ENCODE measurements at places on chromosomes 6 and 20.
A peak's percentile ranks its signal among the peaks of the same experiment; 100 is the strongest.

GRCh38 chr6:164417537-164418261 is 891.7 kb downstream of the C6orf118 start:
- DNase-seq, result no peak

DNA sequence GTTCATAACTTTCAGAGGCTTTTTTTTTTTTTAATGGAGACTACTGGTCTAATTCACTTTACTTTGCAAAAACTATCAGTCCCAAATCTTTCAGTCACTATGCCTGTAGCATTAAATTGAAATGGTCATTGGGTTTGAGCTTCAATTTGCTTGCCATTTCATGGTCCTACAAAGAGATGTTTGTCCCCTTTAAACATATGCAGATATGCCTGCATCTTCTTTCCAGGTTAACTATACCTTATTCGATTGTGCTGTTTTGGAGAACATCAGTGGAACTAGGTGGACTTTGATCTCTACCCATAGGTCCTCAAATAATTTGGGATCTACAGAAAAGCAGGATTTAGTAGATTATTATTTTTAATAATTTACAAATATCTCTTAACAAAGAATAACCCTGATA is 4.6 kb downstream of the POU3F2 start:
- DNase-seq, result no peak

GRCh38 chr6:111478749-111479148 is 4.3 kb downstream of the REV3L start:
- no peak for DNase-seq

- peak; percentile 85 for DNase-seq
These were observed 61.9 kb upstream of the TAGAP start for GRCh38 chr6:159106627-159107241.

DNA sequence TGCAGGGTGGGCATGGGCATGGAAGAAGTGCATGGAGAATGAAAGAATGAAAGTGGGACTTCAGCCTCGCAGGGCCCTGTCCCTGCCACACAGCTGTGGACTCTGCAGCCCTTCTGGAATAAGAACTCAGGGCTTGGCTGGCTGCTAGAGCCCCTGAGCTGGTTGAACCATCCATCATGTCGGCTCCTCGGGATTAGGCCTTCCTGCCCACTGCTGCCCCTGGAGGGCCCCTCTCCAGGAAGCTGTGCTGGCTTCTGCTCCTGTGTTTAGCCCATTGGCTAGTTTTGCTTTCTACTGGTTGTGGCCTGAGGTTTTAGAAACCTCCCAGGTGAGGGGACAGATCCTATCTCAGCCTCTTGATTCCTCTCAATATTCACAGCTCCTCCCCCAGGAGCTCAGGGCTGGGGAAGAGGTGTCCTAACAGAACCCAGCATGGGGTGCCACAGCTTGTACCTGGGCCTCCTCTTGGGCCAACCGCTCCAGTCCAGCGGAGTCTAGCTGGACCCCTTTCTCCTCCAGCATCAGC is 7.9 kb downstream of the AARS2 start:
- no peak for DNase-seq

DNA sequence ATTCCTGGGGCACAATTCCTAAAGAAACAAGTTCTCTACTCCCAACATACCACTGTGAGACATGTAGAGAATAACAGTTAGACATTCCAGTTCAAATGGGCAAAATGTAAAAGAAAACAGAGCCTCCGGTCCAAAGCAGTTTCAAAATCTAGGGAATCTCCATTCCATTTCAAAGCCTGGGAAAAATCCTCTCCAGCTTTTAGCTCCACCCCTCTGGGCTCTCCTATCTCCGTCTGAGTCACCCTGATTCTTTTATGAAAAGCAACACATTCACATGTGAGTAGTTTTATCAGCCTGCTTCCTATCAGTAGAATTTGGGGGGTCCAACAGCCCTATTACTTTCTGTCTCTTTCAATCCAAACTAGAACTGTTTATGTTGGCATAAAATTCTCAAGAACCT is 3.7 kb downstream of the CSNK2A1 start:
- DNase-seq, result no peak

DNA sequence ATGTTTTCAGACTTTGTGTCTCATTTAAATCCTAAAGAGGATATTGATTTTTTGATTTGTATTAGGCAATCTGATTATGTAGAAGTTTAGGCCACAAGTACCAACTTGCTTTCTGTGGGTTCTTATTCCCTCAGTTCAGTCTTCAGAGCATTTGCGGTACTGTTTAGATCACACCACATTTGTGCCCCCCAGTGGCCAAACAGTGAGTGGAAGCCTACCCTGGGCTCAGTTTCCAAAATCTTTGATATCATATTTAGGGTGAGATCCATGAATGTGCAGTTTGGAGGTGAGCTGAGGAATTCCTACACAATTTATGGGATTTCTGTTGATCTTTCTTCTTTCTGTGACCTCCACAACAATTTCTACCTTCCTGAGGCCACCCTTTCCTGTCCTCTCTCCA is 92.3 kb upstream of the FUT9 start:
- DNase-seq, result no peak

- DNase-seq, result no peak
These were observed 34.0 kb downstream of the NCOA6 start for GRCh38 chr20:34791289-34792020.

DNA sequence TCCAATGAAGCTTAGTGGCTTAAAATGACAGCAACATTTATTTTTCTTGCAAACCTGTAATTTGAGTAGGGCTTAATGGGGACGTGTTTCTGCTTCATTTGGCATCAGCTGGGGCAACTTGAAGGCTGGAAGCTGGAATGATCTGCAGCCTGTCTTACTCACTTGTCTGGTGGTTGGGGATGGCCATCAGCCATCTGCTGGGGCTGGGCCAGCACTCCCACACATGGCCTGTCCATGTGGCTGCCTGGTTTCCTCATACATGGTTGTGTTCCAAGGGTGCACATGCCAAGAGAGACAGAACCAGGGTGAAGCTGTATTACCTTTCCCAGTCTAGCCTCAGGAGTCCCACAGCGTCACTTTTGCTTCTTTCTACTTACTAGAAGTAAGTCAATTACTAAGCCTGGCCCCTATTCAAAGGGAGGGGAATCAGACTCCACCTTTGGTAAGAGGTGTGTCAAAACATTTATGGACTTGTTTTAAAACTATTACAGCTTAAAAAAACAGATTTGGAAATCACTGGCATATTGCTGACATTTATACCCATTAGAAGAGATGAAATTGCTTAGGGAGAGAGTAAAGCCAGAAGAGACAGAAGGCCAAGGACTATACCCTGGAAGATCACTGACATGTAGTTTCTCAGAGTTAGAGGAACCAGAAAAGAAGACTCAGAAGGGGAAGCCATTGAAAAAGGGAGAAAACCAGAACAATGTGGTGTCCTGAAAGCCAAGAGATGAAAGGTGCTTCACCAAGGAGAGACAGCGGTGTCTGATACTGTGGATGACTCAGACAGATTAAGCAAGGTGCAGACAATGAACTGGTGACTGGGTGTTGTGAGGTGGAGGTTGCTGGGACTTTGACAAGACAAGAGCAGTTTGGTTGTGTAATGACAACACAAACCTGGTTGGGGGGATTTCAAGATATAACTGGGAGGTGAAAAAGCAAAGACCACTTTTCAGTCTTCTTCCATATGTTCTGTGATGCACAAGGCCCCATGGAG is 345.2 kb downstream of the GJA1 start:
- DNase-seq, result no peak

GRCh38 chr6:123480986-123481385 is 155.8 kb downstream of the TRDN start:
- DNase-seq, result no peak

- DNase-seq, result no peak
These were observed 4.7 kb upstream of the ENPP5 start for GRCh38 chr6:46175446-46175845.

DNA sequence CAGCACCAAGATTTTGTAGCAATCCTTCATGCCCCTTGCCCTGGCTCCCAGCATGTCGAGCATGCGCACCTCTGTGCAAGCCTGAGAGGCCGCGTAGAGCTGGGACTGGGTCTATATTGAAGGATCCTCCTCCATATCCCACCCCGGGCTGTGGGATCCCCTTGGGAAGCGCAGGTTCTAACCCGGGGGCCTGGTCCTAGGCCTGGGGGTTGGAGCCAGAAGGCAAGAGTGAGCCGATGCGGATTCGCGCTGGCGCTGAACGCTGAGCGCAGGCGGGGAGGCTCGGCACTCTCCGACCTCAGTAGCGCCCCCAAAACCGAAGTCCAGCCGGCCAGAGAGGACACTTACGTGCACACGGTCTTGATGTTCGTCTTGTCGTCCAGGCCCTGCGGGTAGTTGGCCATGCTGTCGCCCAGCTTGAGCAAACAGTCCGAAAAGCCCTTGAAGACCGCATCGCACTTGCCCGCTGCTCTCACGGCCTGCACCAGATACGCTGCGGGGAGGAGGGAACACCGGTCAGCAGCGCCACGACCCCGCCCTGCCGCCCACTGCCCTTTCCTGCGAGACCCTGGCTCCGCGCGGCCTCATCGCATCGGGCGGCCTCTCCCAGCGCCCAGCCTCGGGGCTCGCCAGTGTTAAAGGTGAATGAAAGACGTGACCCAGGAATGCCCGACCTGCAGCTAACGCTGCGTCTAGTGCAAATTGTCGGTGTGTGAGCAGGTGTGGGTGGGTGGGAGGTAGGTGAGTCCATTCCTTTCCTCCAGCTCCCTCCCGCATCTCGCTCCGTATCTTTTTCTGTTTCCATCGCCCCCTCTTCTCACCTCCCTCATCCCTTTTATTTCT is 4.5 kb downstream of the NRN1 start:
- DNase-seq, result peak; percentile 5

DNA sequence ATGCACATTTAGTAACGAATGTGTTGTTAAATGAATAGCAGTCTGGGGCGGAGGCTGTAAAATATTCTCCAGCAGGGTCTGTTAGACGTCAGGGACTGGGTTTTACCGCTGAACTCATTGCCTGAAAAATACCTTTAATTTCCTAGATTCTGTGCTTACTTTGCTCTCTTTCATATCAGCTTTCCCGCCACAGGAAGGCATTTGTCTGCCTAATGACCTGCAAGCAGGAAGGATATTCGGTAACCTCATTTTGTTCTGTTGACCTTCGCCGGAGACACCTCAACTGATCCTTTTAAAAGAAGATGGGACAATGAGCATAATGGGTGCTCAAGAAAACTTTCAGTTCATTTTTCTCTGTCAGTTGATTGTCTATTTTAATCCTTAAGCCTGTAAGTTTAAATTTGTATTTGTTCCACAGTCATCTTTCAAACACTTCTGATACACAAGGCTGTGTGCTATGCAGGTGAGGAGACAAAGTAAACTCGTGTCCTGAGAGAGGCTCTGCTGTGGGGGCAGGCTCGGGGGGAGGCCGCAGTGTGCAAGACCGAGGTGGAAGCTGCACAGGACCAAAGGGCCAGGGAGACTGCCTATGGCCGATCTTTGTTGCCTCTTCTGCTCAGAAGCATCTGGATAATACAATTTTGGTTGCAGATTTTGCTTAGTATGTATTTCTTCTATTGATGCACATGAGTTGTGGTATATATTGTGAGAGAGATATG is 27.4 kb upstream of the SIM1 start:
- DNase-seq, result no peak

- no peak for DNase-seq
These were observed 8.3 kb downstream of the OR2H1 start for GRCh38 chr6:29465279-29465678.

GRCh38 chr20:51199920-51200319 is 177.0 kb upstream of the KCNG1 start:
- DNase-seq, result no peak

DNA sequence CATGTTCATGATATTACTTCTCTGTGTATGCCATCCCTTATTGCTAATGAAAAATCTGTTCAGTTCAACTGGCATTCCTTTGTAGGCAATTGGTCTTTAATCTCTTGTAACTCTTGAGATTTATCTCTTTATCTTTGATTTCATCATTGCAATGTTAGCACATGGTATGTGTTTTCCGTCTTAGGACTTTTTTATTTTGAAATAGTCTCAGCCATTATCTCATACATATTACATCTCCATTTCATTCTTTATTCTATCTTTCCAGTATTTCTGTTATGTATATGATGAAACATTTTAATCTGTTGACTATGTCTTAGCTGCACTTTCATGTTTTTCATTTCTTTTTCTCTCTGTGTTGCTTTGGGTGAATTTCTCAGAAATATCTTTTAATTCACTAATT is 58.1 kb downstream of the VSTM2L start:
- no peak for DNase-seq

GRCh38 chr6:154624038-154624599 is 109.1 kb upstream of the SCAF8 start:
- no peak for DNase-seq

GRCh38 chr20:14566505-14566904 is 229.1 kb upstream of the FLRT3 start:
- no peak for DNase-seq

DNA sequence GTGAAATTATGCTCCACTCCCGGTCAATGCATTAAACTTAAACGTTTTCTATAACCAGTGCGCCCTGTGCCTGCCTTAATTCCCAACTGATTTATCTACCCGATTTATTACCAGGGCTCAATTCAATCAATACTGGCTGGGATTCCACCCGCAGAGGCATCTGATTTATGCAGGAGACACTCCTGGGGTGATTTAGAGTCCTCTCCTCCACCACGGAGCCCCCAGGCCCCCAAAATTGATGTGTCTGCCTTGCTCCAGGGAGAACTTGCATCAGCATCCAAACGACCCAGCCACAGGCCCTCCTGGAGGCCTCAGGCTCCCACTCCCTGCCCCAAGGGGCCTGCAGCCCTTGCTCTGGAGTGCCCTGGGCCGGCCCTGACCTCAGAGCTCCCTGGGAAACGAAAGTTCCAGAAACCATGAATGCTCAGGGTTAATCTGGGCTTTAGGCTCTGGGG is 29.5 kb downstream of the ANKRD60 start:
- no peak for DNase-seq

- DNase-seq, result no peak
These were observed 192.0 kb downstream of the CD109 start for GRCh38 chr6:73888050-73888449.

DNA sequence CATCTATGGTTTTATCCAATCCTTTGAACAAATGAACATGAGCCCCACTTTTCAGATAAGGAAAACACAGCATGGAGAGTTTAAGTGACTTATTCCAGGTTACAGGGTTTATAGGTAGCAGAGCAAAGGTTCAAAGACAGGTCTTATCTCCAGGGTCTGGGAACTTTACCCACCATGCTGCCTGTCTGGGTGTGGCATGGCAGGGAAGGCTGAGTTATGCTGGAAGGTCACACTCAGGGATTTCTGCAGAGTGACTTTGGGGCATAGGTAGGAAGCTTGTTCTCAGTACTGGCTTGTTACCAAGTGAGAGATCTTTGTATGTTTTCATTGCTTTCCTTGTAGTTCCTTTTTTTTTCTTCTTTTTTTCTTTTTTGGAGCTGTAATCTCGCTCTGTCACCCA is 1.8 kb downstream of the ZNF831 start:
- no peak for DNase-seq

DNA sequence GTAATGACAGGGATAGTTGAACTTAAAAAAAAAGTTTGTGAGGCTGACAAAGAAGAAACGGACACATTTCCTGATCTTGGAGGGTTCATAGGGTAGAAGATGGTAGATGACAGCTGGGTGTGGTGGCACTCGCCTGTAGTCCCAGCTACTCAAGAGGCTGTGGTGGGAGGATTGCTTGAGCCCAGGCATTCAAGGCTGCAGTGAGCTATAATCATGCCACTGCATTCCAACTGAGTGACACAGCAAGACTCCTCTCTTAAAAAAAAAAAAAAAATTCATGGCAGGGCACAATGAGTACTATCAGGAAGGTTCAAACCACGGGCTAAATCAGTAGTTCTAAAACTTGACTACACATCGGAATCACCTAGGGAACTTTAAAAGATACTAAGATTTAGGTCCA is 2.0 kb upstream of the MICA start:
- no peak for DNase-seq

GRCh38 chr6:45438849-45439406 is 61.2 kb upstream of the SUPT3H start:
- DNase-seq, result no peak

- no peak for DNase-seq
These were observed 22.0 kb upstream of the PRDM1 start for GRCh38 chr6:106064142-106064541.

Measured in stimulated activated CD4-positive, alpha-beta T cell treated with anti-CD3 and anti-CD28 coated beads, Interleukin-4, amount 100 ng/mL, for 4 hours (primary cell).